ENCODE measurements at places on chromosomes 2 and 18. TPM values are rescaled to one million over a fixed set of nuclear protein-coding genes. Genes with fewer than 3 reads are reported as not detected.

ZNF514 gene
- 6.0 TPM for total RNA-seq

SPATA3 gene
- total RNA-seq = not detected

MC5R gene
- total RNA-seq = not detected

COL3A1 gene
- total RNA-seq = 0.16 TPM

LOXHD1 gene
- total RNA-seq = not detected
